ENCODE measurements at places on chromosomes 4 and X.

GRCh38 chr4:78332976-78333375 lies 218.6 kb upstream of the ANXA3 start:
- no peak for DNase-seq

- no peak for DNase-seq
Observed at GRCh38 chr4:1041147-1041935, 29.9 kb downstream of the FGFRL1 start.

GRCh38 chr4:11474146-11474545 lies 45.5 kb upstream of the HS3ST1 start:
- DNase-seq, result no peak

GRCh38 chrX:153667956-153668396 lies 5.6 kb downstream of the PNCK start:
- peak; percentile 82 for DNase-seq

DNA sequence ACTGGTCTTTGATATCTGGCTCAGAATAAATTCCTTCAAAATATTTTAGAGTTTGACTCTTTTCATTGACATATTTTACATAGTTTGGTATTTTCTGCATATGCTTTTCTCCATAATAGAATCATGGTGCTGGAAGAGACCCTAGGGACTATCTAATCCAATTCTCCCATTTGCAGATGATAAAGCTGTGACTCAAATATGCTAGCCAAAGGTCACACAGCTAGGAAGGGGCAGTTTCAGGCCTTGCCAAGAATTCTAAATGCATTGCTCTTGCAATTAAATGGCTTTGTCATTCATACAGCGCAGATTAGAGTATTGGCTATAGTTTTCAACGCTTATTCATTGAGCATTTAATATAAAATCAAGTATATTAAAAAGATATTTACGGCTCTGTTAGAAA lies 374.1 kb upstream of the RASGEF1B start:
- DNase-seq, result no peak

DNA sequence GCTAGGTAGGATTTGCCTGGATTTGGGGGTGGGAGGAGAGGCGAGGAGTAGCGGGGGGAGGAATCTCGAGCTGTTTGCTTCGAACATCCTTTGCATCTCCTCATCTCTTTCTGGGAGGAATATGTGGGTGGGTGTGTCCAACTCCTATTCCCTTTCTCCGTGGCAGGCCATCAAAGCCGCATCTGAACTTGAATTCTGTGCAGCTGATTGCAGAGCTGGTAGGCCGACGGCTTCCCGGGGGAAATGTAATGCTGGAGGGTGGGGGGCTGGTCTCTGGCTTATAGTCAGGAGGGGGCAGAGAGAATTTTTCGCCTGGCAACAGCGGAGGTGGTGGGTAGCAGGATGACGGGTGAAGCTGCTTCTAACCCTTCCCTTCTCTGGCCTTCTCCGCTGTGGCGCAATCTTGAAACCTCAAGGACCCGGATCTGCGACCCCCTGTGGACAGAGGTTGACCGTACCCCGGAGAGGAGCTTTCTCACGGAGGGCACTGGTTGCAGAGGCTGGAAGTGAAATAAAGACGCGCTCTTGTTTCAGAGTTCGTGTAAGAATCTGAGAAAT lies 628 bp downstream of the ZCCHC12 start:
- DNase-seq, result no peak

Data from GM13976 (cell line).